ENCODE measurements at places on chromosomes 11 and 22.

GRCh38 chr11:47408598-47409439 lies 429 bp downstream of the SLC39A13 start:
- no peak for DNase-seq

GRCh38 chr22:36191106-36191836 lies 10.3 kb downstream of the APOL4 start:
- DNase-seq: no peak

DNA sequence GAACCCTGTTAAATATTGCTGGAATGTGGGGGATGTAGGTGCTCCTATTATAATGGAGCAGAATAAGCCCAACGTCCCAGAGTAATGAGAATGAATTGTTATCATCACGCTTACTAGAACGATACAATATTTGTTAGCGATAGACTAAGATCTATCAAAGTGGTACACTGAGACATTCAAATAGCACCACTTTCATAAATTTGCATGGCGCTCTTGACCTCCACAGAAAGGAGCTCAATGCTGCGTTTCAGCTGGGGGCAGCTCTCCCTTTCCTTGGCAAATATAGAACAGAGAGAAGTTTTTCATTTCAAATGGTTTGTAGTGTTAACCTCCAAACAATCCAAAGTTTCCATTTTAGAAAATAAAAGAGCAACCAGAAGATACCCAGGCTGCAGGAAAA lies 38.2 kb upstream of the BLID start:
- no peak for DNase-seq

- no peak for DNase-seq
Observed at GRCh38 chr11:17958446-17958845, 54.4 kb downstream of the SERGEF start.
